Stomach (tissue), 19 donors: ENCODE measurements at places on chromosomes 6 and 20. TPM values are rescaled to one million over a fixed set of nuclear protein-coding genes. Genes with fewer than 3 reads are reported as not detected.
A peak's percentile ranks its signal among the peaks of the same experiment; 100 is the strongest.

TP53TG5 gene
- total RNA-seq: not detected

SRSF12 gene
- 6.8 TPM for total RNA-seq

- H3K4me3 ChIP-seq: no peak overlapping the region
- no peak for DNase-seq
- H3K4me1 ChIP-seq: peaks cover 18% of the 10 kb centered on the region
- peak overlapping the region; percentile 74 for H3K27ac ChIP-seq
- no peaks in the 10 kb centered on the region for H3K27me3 ChIP-seq
These were observed 37.3 kb upstream of the MAP7 start for GRCh38 chr6:136587527-136587926.

DNA sequence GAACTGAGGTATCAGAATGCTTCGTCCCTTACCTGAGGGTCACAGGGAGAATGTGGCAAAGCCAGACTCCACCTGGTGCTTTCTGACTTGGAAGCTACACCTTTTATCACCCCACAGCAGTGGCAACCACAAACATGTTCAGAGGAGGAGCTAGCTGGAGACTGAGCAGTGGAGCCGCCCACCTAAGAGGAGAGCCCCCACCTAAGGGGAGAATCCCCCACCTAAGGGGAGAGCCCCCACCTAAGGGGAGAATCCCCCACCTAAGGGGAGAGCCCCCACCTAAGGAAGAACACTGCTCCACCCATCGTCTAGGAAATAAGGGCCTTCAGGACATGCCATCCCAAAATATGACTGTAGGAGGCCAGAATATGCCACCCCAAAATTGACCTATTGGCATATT, 4.0 kb downstream of the SLC52A3 start:
- peaks cover 26% of the 10 kb centered on the region for H3K27me3 ChIP-seq
- H3K4me1 ChIP-seq: peaks cover 6% of the 10 kb centered on the region
- H3K4me3 ChIP-seq: no peak overlapping the region
- H3K36me3 ChIP-seq: peaks cover 7% of the 10 kb centered on the region
- no peak for DNase-seq

DNA sequence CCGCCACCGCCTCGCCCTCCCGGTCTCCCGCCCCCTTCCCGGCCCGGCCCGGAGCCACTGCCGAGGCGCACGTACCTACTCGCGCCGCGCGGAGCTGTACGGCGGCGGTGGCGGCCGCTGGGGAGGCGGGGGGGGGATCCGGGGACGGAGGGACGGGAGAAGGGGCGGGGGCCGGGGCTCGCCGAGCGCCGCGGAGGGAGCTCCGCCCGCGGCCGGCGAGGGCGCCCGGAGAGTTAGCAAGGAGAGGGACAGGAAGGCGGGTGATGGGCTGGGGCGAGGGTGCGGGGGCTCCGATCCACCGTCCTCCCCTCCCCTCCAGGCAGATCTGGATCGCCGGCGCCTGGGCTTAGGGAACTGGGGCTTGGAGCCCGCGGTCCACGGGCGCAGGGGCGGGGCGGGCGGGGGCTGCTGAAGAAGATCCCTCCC, 548 bp upstream of the TMEM74B start:
- H3K27me3 ChIP-seq: peaks cover 46% of the 10 kb centered on the region
- no peak overlapping the region for H3K27ac ChIP-seq
- peaks cover 16% of the 10 kb centered on the region for H3K4me1 ChIP-seq
- peak; percentile 34 for DNase-seq
- peak overlapping the region; percentile 47 for H3K4me3 ChIP-seq

DNA sequence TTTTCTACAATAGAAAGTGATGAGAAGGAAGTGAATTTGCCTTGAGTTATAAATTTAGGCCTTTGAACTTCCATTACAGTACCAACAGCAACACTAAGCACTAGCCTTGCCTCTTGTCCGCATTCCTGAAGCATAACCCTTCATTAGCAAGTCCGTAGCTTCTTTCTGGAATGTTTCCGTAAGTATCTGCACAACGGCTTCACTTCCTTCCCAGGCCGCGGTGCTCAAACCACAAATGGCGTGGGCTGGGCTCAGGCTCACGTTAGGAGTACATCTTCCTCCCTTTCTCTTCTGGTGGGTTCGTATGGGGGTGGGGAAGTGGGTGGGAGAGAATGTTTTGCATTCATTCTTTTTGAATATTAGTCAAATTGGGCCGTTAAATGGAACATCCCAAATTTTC, 193.8 kb upstream of the SNX9 start:
- H3K36me3 ChIP-seq: peaks cover 9% of the 10 kb centered on the region
- no peak overlapping the region for H3K4me3 ChIP-seq
- DNase-seq: no peak
- no peak overlapping the region for H3K27ac ChIP-seq

DNA sequence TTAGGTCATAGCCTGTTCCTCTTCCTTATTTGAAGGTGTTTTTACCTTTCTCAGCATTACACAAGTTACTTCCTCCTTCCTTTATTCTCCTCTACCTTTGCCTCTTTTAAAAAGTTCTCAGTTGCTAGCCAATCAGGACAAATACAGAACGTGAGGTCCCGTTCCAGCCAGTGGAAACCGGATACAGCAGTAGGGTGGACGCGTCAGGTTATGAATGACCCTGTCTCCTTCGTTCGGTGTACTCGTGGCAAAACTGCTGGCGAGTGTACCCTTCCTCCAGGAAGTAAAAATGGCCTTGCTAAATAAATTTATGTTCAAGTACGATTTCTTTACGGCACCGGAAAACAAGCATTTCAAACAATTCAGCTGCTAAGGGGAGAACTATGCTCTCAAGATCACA, 77.0 kb upstream of the MLN start:
- no peak overlapping the region for H3K27ac ChIP-seq
- H3K27me3 ChIP-seq: no peaks in the 10 kb centered on the region
- H3K4me3 ChIP-seq: no peak overlapping the region
- H3K36me3 ChIP-seq: no peaks in the 10 kb centered on the region

SLC17A1 gene
- not detected for total RNA-seq

GRCh38 chr20:3876676-3877075, 12.5 kb upstream of the PANK2 start:
- H3K27ac ChIP-seq: no peak overlapping the region
- no peak overlapping the region for H3K4me3 ChIP-seq
- H3K4me1 ChIP-seq: peaks cover 12% of the 10 kb centered on the region
- no peaks in the 10 kb centered on the region for H3K27me3 ChIP-seq

KIAA1755 gene
- 1.2 TPM for total RNA-seq
